OCI-M1 (cell line): ENCODE measurements at places on chromosomes 12 and 14.
A peak's percentile ranks its signal among the peaks of the same experiment; 100 is the strongest.

- no peak for DNase-seq
Measured at GRCh38 chr14:33449703-33450395, 501.0 kb downstream of the EGLN3 start.

DNA sequence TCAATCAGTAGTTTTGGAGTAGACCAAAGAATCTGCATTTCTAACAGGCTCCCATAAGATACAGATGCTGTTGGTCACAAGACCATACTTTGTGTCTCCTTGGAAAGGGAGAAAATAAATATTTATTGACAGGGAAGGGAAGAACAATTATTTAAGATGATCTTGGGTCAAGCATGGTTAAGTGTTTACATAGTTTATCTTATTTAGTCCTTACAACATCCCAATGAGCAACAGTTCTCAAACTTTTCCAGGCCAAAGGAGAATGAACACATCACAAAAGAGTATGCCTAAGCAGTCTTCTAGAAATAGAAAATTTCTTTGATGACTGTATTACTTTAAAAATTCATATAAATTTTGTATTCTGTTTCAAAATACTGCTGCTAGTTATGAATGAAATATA lies 8.8 kb downstream of the LPCAT3 start:
- DNase-seq = no peak

GRCh38 chr14:99213101-99213500 lies 58.9 kb downstream of the BCL11B start:
- no peak for DNase-seq

GRCh38 chr14:62528296-62528695 lies 517.0 kb downstream of the KCNH5 start:
- DNase-seq = no peak

- DNase-seq = no peak
Measured at GRCh38 chr14:84751745-84752144, 778.2 kb upstream of the FLRT2 start.

GRCh38 chr14:72608391-72609204 lies 285.3 kb downstream of the DPF3 start:
- no peak for DNase-seq

DNA sequence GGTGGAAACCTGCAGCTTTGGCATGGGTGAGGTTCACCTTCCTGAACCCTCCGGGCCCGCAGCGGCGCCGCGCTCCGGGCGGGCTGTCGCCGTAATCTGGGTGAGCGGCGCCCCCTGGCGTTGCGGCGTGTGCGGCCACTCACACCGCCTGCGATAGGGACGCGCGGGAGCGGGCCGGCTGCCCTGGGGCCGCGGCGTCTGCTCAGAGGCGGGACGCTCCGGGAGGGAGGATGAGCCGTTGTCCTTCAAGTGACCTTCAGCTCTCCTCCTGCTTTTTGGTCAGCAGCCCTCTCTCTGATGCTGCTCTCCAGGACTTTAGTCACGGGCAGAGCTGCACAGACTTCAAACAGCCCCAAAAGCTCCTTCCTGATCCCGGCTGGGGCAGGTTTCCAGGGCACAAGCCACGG lies 211.7 kb upstream of the FKBP4 start:
- peak; percentile 71 for DNase-seq

DNA sequence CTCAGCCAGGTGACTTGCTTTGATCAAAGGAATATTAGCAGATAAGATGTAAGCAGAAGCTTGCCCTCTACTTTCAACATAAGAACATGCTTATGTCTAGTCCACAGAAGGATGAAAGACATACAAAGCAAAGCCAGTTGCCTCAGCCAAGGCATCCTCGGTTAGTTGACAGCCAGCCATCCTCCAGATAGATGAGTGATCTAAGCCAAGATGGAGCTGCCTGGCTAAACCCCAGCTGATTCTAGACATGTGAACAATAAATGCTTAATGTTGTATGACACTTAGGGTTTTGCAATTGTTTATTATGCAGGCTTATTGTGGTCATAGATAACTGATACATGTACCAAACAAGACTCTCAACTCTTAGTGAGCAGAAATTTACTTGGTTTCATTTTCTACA lies 157.6 kb upstream of the TMTC2 start:
- DNase-seq = no peak

- peak; percentile 28 for DNase-seq
Measured at GRCh38 chr14:20934148-20934762, 21.0 kb upstream of the RNASE2 start.

DNA sequence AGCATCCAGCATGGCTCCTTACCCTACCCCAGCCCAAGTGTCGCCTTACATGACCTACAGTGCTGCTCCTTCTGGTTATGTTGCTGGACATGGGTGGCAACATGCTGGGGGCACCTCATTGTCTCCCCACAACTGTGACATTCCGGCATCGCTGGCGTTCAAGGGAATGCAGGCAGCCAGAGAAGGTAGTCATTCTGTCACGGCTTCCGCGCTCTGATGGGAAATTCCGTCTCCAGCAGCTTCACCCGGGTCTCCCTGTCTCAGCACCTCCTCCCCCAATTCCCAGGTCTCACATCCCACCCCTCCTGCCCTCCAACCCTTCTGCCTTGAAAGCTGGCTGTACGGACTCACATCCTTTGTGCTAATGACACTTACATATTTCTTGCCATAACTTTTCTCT lies 14.6 kb downstream of the PAX9 start:
- DNase-seq = no peak

DNA sequence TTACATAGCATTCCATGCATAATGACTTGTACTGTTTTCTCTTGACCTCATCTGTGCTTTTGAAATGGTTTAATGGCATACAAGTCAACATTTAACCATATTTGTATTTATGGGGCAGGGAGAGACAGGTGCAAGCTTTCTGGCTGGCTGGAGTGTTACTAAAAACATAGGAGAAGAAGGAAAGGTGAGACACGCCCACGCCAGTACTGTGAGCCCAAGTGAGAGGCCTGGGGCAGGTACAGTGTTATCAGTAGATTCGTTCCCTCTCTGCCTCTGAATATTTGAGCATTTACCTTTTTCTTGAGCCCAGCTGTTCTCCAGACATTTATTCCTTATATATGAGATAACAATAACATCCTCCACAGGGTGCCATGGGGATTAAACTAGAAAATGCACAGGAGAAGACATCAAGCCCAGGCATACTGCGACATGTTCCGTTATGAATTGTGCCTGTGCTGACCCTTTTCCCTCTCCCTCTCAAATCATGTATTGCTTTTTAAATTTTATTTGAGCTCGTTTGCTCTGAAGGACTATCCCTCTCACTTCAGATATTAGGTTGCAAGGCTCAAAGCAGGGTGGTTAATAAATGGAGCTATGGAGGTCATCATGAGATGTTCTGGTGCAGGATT lies 34.6 kb upstream of the TUBA1C start:
- no peak for DNase-seq

GRCh38 chr14:57060276-57060955 lies 208.3 kb downstream of the EXOC5 start:
- DNase-seq = peak; percentile 33

GRCh38 chr12:115623764-115624334 lies 653.6 kb downstream of the MED13L start:
- no peak for DNase-seq

GRCh38 chr14:90911121-90911520 lies 94.9 kb upstream of the TTC7B start:
- no peak for DNase-seq

DNA sequence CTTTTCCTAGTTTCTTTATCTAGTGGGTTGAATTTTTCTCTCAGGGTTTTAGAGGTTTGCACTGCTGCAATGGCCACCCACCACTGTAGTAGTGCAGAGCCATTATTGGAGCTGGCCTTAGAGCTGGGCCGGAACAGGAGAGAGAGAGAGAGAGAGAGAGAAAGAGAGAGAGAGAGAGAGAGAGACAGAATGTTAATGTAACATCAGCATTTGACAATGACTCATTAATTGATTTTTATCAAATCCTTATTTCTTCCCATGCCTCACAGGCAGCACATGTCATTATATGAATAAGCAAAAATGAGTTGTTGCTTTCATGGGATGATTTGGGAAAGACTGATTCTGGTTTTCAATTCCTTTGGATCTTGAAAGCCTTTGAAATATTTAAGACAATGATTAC lies 76.3 kb upstream of the PPP4R3A start:
- no peak for DNase-seq

GRCh38 chr14:100132161-100132902 lies 27.1 kb downstream of the DEGS2 start:
- no peak for DNase-seq

GRCh38 chr12:27843714-27844245 lies 63.7 kb upstream of the MANSC4 start:
- peak; percentile 91 for DNase-seq

GRCh38 chr12:117587631-117588287 lies 226.3 kb upstream of the NOS1 start:
- peak; percentile 47 for DNase-seq

GRCh38 chr14:50647753-50648152 lies 20.4 kb downstream of the SAV1 start:
- no peak for DNase-seq
